Mesothelial cell of epicardium (in vitro differentiated cells): ENCODE measurements at places on chromosomes 4 and X. TPM values are rescaled to one million over a fixed set of nuclear protein-coding genes. Genes with fewer than 3 reads are reported as not detected.

The ALAS2 gene
- total RNA-seq: not detected in 3 replicates

The MGARP gene
- total RNA-seq: 0.34 to 0.76 TPM (median 0.69 TPM) in 3 replicates

The GPC4 gene
- total RNA-seq: 43.4 to 46.9 TPM (median 44.8 TPM) in 3 replicates

The RNF128 gene
- total RNA-seq: 0.43 to 0.86 TPM (median 0.58 TPM) in 3 replicates

The MTMR8 gene
- 2.8 to 3.7 TPM (median 3.0 TPM) in 3 replicates for total RNA-seq

The ODAPH gene
- total RNA-seq: 0.35 to 1.1 TPM (median 0.57 TPM) in 3 replicates

The FREM3 gene
- total RNA-seq: not detected in 3 replicates

The GABRE gene
- total RNA-seq: 190 to 220 TPM (median 202 TPM) in 3 replicates

The ENPEP gene
- total RNA-seq: 11.9 to 15.3 TPM (median 13.4 TPM) in 3 replicates

The SULT1B1 gene
- total RNA-seq: 0.34 to 0.51 TPM (median 0.38 TPM) in 3 replicates

GRCh38 chrX:2631743-2632532, 59.2 kb upstream of the CD99 start:
- no peak for DNase-seq
- no peaks in the 10 kb centered on the region for H3K4me1 ChIP-seq
- H3K4me3 ChIP-seq: no peak overlapping the region
- H3K27ac ChIP-seq: no peak overlapping the region
- H3K36me3 ChIP-seq: peaks cover 58% of the 10 kb centered on the region

GRCh38 chr4:139528377-139529005, 27.5 kb downstream of the SETD7 start:
- H3K27ac ChIP-seq: no peak overlapping the region
- peaks cover 18% of the 10 kb centered on the region for H3K4me1 ChIP-seq
- peaks cover 28% of the 10 kb centered on the region for H3K36me3 ChIP-seq
- H3K4me3 ChIP-seq: no peak overlapping the region
- DNase-seq: no peak

- H3K36me3 ChIP-seq: peaks cover 3% of the 10 kb centered on the region
- H3K4me3 ChIP-seq: no peak overlapping the region
- H3K27me3 ChIP-seq: no peaks in the 10 kb centered on the region
- no peak for DNase-seq
- peak overlapping the region; percentile 65 for H3K27ac ChIP-seq
These were observed 32.5 kb downstream of the DLG3 start for GRCh38 chrX:70476934-70477733.

GRCh38 chr4:135244056-135244455, 1042.5 kb upstream of the PABPC4L start:
- DNase-seq: no peak
- H3K36me3 ChIP-seq: no peaks in the 10 kb centered on the region
- no peaks in the 10 kb centered on the region for H3K27me3 ChIP-seq
- H3K4me1 ChIP-seq: peaks cover 21% of the 10 kb centered on the region

DNA sequence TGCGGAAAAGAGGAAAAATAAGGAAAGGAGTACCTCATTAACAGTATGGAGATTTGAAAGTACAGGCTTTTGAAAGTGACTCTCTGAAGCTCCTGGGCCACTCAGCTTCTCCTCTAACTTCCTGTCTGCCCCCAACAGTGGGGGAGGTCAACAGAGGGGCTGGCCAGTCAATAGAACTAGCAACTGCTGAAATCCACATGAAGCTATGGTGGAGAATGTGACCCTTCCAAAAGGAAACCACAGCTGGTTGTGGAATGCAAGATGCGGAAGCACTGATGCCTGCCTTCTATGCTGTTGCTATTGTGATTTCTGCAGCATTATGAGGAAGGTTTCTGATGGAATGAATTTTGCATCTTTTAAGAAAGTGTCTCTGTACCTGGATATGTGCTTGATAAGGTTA, 2.4 kb downstream of the CORIN start:
- no peak overlapping the region for H3K4me3 ChIP-seq
- peaks cover 9% of the 10 kb centered on the region for H3K36me3 ChIP-seq
- no peak overlapping the region for H3K27ac ChIP-seq
- H3K4me1 ChIP-seq: peaks cover 18% of the 10 kb centered on the region
- peaks cover 20% of the 10 kb centered on the region for H3K27me3 ChIP-seq
- DNase-seq: no peak

GRCh38 chr4:148055844-148056243, 324.0 kb downstream of the ARHGAP10 start:
- DNase-seq: no peak
- no peaks in the 10 kb centered on the region for H3K27me3 ChIP-seq
- peaks cover 3% of the 10 kb centered on the region for H3K36me3 ChIP-seq
- H3K4me3 ChIP-seq: no peak overlapping the region
- H3K4me1 ChIP-seq: peaks cover 35% of the 10 kb centered on the region

- H3K4me1 ChIP-seq: peaks cover 62% of the 10 kb centered on the region
- no peak overlapping the region for H3K27ac ChIP-seq
- H3K36me3 ChIP-seq: no peaks in the 10 kb centered on the region
- no peaks in the 10 kb centered on the region for H3K27me3 ChIP-seq
- H3K4me3 ChIP-seq: no peak overlapping the region
These were observed 58.5 kb downstream of the ARHGAP10 start for GRCh38 chr4:147790412-147790811.

- no peak for DNase-seq
- H3K4me1 ChIP-seq: no peaks in the 10 kb centered on the region
- no peaks in the 10 kb centered on the region for H3K36me3 ChIP-seq
- H3K27ac ChIP-seq: no peak overlapping the region
- peaks cover 92% of the 10 kb centered on the region for H3K27me3 ChIP-seq
These were observed 50.9 kb downstream of the RNF212 start for GRCh38 chr4:1062419-1062818.

DNA sequence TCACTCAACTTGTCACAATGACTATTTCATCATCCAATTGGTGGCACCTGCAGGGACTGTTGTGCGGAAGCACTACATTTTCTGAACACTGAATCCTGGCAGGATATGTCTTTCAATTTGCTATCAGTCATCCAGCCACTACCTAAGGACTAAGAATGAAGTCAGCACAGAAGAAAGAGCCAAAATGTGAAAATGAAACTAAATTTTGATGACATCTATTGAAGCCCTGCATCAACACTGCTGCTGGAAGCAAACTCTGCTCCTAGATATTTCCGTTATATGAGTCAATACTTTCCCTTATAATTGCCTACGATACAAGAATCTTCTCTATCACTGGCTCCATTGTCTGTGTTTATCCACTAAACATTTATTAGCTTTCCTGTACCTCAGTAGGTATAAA, 917.9 kb downstream of the RAPGEF2 start:
- H3K36me3 ChIP-seq: no peaks in the 10 kb centered on the region
- no peak for DNase-seq
- no peak overlapping the region for H3K4me3 ChIP-seq
- H3K27ac ChIP-seq: no peak overlapping the region
- no peaks in the 10 kb centered on the region for H3K27me3 ChIP-seq

DNA sequence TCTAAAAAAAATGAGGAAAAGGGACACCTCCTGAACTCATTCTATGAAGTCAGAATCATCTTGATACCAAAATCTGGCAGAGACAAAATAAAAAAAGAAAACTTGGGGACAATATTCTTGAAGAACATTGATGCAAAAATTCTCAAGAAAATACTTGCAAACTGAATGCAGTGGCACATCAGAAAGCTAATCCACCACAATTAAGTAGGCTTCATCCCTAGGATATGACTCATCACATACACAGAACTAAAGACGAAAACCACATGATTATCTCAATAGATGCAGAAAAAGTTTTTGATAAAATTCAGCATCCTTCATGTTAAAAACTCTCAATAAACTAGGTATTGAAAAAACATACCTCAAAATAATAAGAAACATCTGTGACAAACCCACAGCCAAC, 98.3 kb downstream of the FAM47B start:
- H3K4me1 ChIP-seq: no peaks in the 10 kb centered on the region
- no peak overlapping the region for H3K4me3 ChIP-seq
- H3K27ac ChIP-seq: no peak overlapping the region
- no peaks in the 10 kb centered on the region for H3K27me3 ChIP-seq
- H3K36me3 ChIP-seq: peaks cover 4% of the 10 kb centered on the region
- no peak for DNase-seq

DNA sequence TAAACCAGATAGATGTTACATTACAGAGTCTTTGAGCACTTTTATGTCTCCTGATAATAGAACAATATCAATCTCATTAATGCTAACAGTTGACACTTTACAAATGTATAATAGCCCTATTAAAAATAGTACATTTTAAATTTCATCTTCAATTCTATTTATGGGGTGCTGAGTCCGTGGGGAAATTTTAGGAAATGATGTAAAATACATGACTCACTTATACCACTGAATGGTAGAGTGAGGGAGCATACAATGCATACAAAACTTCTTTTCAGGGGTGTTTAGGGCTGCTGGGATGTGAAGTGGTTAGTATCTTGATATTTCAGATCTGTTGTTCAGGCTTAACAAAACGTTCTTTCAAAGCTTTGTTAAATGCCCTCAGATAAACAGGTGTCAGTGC, 696.2 kb downstream of the TRAM1L1 start:
- no peak overlapping the region for H3K4me3 ChIP-seq
- peaks cover 2% of the 10 kb centered on the region for H3K36me3 ChIP-seq
- H3K4me1 ChIP-seq: peaks cover 15% of the 10 kb centered on the region
- no peaks in the 10 kb centered on the region for H3K27me3 ChIP-seq
- DNase-seq: no peak
- H3K27ac ChIP-seq: no peak overlapping the region

DNA sequence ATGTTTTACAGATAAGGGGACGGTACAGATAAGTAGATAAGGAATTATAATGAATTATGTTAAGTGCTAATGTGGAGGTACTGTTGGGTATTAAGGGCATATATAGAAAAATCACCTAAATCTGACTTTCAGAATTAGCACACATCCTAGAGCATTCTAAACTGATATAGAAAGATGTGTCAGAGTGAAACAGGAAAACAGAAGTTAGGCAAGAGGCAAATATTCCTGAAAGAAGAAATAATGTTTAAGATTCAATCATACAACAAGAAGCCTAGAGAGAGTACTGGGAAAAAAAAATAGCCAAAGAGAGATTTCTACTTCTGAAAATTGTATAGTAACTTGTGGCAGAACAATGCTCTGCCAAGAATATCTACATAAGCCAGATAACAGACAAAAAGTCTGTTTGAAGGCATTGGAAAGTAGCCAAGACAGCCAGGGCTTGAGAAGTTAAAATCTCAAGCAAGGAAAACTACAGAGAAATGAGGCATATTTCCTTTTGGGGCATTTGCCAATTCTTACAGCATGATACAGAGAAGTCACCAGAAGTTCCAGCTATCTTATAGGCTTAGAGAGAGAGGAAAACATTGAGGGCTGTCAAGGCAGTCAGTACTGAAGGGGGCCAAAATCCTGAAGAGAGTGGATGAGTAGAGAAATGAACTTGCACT, 646.0 kb downstream of the RPA4 start:
- no peak overlapping the region for H3K27ac ChIP-seq
- H3K36me3 ChIP-seq: peaks cover 27% of the 10 kb centered on the region
- H3K4me1 ChIP-seq: no peaks in the 10 kb centered on the region
- DNase-seq: no peak
- H3K27me3 ChIP-seq: no peaks in the 10 kb centered on the region

DNA sequence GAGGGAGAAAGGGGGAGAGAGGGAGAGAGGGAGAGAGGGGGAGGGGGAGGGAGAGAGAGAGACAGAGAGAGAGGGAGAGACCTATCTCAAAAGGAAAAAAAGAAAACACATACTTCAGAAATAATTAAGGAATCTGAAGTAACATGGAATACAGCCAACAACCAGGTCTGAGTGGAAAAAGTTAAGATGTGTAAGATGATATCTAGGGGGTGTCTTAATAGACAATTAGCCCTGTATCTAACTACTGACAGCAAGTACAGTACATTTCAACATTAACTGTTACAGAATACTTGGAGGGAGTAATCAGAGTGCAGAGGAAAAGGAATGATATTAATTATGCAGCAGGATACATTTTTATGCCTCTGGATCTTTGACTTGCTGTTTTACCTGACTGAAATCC, 22.4 kb downstream of the NUP54 start:
- DNase-seq: no peak
- H3K4me1 ChIP-seq: peaks cover 8% of the 10 kb centered on the region
- H3K4me3 ChIP-seq: no peak overlapping the region
- H3K27ac ChIP-seq: no peak overlapping the region
- H3K27me3 ChIP-seq: no peaks in the 10 kb centered on the region

- DNase-seq: no peak
- no peaks in the 10 kb centered on the region for H3K4me1 ChIP-seq
- no peak overlapping the region for H3K27ac ChIP-seq
- no peak overlapping the region for H3K4me3 ChIP-seq
- no peaks in the 10 kb centered on the region for H3K36me3 ChIP-seq
These were observed 93.7 kb downstream of the GRIA3 start for GRCh38 chrX:123277821-123278220.

GRCh38 chr4:122977103-122977502, 54.7 kb upstream of the NUDT6 start:
- peaks cover 62% of the 10 kb centered on the region for H3K36me3 ChIP-seq
- DNase-seq: no peak
- H3K27me3 ChIP-seq: no peaks in the 10 kb centered on the region
- no peak overlapping the region for H3K4me3 ChIP-seq

GRCh38 chrX:101682723-101683122, 23.1 kb upstream of the ARMCX2 start:
- H3K27ac ChIP-seq: no peak overlapping the region
- H3K4me3 ChIP-seq: no peak overlapping the region
- H3K27me3 ChIP-seq: no peaks in the 10 kb centered on the region
- no peaks in the 10 kb centered on the region for H3K36me3 ChIP-seq
- no peak for DNase-seq

DNA sequence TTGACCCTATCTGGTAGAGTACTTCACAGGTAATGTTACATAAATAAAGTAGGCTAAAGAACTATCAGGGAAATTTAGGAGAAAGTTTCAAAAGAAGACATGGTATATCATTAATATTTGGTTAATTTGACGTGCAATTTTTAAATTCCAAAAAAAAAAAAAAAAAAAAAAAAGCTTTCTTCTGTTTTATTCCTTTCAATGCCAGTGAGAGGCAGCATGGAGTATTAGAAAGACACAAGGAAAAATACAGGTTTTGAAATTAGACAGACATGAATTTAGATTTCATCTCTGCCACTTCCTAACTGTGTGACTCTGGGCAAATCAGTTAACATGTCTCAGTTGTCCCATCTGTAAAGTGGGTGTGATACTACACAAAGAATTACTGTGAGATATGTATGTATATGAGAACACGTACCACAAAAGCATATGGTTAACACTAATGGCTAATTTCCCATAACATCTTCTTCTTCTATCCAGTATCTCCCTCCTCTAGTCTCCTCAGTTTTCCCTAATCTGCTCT, 132.5 kb downstream of the GPC3 start:
- H3K4me1 ChIP-seq: peaks cover 61% of the 10 kb centered on the region
- H3K27ac ChIP-seq: peak overlapping the region; percentile 21
- DNase-seq: no peak
- H3K27me3 ChIP-seq: no peaks in the 10 kb centered on the region

GRCh38 chr4:142369141-142369540, 477.0 kb downstream of the INPP4B start:
- H3K27ac ChIP-seq: no peak overlapping the region
- H3K27me3 ChIP-seq: no peaks in the 10 kb centered on the region
- peaks cover 17% of the 10 kb centered on the region for H3K36me3 ChIP-seq
- DNase-seq: no peak
- H3K4me3 ChIP-seq: no peak overlapping the region

DNA sequence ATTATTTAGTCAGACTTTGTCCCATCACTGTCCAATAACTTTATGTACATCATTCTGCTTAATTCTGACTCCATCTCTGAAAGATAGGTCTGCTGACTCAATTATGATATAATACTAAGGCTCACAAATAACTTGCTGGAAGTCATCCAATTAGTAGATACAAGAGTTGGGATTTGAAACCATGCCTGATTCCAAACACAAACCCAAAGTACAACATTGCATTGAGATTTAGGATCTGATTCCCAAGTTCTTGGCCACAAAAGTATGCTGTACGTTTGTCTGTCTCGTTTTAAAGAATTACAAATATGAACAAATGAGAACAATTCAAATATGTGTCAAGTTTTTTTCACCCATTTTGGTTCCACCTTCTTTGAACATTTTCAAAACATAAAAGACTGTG, 108.8 kb downstream of the AMELX start:
- H3K36me3 ChIP-seq: no peaks in the 10 kb centered on the region
- no peak overlapping the region for H3K4me3 ChIP-seq
- H3K27me3 ChIP-seq: no peaks in the 10 kb centered on the region
- DNase-seq: no peak
- H3K4me1 ChIP-seq: peaks cover 6% of the 10 kb centered on the region
